ENCODE measurements at places on chromosomes 1 and 21. TPM values are rescaled to one million over a fixed set of nuclear protein-coding genes. Genes with fewer than 3 reads are reported as not detected.

- no peak for DNase-seq
Observed at GRCh38 chr1:241957692-241958494, at the start of gene BECN2. Gene BECN2 (plus strand): TSS chr1:241957767. CDS start chr1:241957767, 0 bp downstream.

DNA sequence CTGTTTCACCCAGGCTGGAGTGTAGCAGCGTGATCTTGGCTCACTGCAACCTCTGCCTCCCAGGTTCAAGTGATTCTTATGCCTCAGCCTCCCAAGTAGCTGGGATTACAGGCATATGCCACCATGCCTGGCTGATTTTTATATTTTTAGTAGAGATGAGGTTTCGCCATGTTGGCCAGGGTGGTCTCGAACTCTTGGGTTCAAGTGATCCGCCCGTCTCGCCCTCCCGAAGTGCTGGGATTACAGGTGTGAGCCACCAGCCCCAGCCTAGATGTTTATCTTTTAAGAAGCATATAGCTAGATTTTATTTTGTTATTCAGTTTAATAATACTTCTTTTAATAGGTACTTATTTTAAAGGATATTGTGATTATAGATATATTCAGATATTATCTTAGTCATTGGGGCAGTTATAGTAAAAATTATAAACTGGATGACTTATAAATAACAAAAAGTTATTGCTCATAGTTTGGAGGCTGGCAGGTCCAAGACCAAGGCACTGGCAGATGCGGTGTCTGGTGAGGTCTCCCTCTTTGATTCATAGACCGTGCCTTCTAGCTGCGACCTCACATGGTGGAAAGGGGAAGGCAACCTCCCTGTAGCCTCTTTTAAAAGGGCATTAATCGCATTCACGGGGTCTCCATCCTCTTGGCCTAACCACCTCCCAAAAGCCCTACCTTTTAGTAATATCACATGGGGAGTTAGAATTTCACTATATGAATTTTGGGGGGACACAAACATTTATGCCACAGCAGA is 3.1 kb upstream of the KCNE2 start:
- no peak for DNase-seq

DNA sequence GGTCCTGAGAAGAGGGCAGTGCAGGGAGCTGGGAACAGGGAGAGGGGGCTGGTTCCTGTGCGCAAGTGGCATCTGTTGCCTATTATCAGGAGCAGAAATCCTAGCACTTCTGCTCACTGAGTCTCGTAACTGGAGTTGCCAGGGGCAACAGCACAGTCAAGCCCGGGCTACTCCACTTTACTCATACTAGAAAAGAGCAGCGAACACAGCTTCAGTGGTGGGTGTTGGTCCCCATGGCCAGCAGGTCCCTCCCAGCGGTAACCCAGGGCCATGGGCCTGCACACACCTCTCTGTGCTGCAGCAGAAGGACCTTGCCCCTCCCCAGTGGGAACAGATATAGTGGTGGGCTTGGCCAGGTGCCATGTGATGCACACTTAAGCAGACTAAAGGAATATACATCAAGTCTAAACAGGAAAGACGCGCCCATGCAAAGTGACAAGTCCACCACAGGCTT is 8.5 kb downstream of the PYCR2 start:
- no peak for DNase-seq

DNA sequence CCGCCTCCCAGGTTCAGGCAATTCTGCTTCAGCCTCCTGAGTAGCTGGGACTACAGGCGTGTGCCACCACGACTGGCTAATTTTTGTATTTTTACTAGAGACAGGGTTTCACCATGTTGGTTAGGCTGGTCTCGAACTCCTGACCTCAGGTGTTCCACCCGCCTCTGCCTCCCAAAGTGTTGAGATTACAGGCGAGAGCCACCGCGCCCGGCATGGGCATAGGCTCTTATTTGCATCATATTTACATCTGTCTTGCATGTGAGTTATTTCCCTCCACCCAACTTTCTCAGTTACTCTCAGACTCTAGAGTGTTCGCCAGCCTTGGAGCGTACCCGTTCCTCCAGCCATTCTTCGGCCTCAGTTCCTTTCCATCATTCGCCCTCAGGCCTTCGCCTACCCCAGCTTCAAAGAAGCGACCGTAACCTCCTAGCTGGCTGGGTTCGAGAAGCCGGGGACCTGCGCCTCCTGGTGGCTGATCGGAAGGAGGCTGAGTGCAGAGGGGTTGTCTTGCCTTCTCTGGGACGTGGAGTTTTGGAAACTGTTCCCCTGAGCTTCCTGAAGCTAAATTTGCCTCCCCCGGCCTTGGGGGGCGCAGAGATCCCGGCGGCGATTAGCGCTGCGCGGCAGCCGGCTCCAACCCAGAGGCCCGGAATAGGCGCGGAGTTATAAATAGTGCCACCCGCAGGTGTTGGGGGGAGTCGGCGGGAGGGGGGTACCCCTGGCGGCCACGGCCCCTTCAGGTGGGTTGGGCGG is 3.6 kb upstream of the ZBTB7B start:
- no peak for DNase-seq

- no peak for DNase-seq
Observed at GRCh38 chr1:8293118-8293517, 24.8 kb upstream of the SLC45A1 start.

DNA sequence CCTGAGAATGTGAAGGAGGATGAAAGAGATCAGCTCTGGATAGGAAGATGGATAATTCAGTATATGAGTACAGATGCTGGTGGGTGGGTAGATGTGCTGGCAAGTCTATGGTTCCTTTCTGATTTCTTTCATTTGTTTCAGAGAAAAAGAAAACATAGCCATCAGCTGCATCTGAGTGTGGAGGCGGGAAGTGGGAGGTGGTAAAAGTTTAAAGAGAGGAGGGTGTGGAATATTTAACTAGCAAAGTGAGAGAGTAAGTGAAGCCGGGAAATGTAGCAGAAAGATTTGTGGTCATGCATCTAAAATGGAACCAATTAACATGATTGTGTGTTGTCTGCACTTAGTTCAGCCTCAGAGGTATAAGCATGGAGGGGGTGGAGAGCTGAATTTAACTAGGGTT is 16.4 kb downstream of the RPE65 start:
- no peak for DNase-seq

DNA sequence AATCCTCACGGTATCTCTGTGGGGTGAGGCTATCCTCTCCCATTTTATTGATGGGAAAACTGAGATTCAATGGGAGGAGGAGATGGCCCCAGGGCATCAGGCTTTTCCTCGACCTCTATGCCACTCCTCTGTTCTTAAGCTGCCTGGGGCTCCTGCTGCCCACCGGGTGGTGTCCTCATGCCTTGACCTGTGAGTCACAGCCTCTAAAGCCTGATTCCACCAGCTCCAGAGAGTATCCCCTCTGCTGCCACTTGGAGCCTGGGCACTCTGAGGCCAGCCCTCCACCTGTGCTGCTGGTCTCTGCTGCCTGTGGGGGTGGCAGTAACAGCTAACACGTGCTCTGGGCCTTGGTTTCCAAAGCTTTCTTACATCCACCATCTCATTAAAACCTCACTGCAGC is 241.2 kb downstream of the TRABD2B start:
- no peak for DNase-seq

- DNase-seq = no peak
Observed at GRCh38 chr1:17805869-17806684, 50.9 kb downstream of the ACTL8 start.

GRCh38 chr1:156583821-156584622 is 4.5 kb downstream of the TTC24 start:
- DNase-seq = peak; percentile 88

GRCh38 chr1:185973645-185974044 is 239.5 kb downstream of the HMCN1 start:
- no peak for DNase-seq

GRCh38 chr1:85473390-85473789 is 8.4 kb upstream of the DDAH1 start:
- DNase-seq = no peak

GRCh38 chr1:95118710-95119109 is 1.6 kb downstream of the TLCD4 start:
- no peak for DNase-seq

DNA sequence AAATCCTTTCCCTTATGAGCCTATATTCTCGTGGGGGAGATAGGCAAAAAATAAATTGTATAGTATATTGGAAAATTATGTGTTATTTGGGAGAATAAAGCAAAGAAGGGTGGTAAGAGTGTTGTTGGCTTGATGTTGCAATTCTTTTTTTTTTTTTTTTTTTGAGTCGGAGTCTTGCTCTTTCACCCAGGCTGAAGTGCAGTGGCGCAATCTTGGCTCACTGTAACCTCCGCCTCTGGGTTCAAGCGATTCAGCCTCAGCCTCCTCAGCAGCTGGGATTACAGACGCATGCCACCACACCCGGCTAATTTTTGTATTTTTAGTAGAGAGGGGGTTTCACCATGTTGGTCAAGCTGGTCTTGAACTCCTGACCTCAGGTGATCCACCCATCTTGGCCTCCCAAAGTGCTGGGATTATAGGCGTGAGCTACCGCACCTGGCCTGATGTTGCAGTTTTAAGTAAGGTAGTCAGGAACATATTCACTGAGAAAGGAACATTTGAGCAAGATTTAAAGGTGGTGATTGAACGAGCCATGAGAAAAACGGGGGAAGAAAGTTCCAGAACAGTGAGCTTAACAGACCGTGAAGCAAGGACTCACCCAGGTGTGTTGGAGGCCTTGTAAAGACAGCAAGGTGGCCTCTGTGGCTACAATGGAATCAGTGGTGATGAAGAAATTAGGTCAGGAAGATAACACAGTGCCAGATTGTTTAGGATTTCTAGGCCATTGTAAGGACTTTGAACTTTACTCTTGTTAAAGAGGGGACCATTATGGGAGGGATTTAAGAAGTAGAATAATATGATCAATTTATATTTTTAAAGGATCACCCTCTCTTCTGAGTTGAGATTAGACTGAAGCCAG is 45.8 kb downstream of the RPRD2 start:
- DNase-seq = no peak

DNA sequence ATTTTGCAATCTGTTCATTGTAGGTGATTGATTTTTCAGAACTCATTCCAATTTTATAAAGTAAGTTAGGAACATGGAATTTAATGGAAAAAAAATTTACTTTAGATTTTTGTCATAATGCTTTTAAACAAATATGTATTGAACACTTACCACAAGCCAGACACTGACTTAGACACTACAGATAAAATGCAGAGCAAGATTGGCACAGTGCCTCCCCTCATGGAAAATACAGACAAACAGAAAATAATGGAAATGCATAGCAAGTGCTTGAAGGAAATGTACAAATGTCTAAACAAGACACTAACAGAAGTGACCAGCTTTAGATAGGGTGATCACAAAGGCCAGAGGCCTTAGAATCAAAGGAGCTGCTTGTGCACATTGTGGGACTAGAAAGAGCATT is 260.5 kb upstream of the ADGRL2 start:
- no peak for DNase-seq

DNA sequence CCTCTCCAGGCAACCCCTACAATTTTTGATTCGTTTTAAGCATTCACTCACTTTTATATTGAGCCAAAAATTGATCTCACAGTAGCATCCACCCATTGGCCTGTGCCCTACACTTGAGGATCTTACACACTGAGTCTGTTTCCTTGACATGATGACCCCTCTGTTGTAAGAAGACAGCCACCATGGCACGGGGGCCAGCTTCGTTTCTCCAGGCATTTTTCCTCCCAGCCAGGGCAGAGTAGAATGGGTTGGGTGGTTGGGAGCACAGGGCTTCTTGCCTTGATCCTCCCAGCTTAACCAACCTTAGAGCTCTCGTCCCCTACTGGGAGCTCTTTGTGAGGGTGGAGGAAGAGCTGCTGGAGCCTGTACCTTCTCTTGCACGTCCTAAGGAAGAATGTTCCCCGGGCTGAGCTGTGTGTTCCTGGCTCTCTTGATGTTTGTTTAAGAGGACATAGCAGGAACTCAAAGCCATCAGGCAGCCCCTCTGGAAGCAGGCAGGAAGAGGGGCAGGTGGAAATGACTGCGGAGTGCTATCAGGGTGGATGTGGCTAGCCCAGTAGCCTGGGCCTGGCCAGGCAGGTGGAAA is 213.2 kb upstream of the TMEM51 start:
- DNase-seq = no peak

GRCh38 chr1:16397120-16397519 is 30.1 kb downstream of the SZRD1 start:
- no peak for DNase-seq

DNA sequence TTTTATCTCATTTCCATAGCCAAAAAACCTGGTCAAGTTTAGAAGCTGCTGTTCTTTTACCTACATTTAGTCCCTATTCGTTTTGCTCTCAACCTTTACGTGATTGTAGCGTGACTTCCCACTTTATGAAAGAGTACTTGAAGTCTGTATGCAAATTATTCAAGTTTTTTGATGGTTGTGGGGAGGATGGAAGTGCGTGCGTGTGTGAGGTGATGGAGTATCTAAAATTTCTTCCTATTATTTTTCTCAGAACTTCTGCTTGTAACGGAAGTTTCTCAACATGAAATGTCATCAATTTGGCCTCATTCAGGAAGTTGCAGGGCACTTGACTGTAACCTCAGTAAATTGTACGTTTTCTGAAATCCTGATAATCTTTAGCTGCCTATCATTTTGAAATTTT is 64.0 kb downstream of the SAMSN1 start:
- DNase-seq = no peak

GRCh38 chr1:93595266-93595665 is 86.4 kb downstream of the BCAR3 start:
- DNase-seq = no peak

DNA sequence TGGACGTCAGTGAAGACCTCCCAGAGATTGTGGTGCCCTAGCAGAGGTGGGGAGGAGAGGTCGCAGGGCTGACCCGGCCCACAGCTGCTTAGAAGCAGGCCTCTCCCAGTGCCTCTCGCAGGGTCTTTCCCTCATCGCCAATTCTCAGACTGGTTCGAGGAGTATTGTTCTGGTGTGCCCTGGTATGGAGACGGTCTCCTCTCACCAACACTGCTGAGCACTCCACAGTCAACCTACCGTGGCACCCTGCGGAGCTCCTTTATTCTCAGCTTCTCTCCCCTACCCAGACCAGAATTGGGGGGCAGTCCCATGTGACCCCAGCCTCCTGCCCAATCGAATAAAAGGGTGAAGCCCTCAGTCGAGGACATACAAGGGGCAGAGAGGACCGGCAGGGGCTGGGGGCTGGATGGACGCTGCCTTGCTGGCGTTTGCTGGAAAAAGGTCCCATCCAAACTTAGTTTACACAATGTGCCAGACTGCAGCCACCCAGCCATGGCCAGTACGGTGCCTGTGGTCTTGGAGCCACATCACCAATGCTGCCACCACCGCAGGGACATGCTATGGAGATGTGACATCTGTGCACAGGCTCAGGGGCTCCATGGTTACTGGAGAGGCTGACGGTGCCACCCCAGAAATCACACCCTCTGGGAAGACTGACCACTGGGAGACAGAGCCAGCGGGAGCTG is 80.8 kb downstream of the STUM start:
- no peak for DNase-seq

DDR2 gene
- polyA plus RNA-seq = 1.00 TPM

LYPD8 gene
- not detected for polyA plus RNA-seq

CHRNB2 gene
- 3.4 TPM for polyA plus RNA-seq

MTF2 gene
- polyA plus RNA-seq = 32.9 TPM

Measured in H1 (cell line).